DMS153 (cell line): ENCODE measurements at places on chromosomes 16 and 17.

DNA sequence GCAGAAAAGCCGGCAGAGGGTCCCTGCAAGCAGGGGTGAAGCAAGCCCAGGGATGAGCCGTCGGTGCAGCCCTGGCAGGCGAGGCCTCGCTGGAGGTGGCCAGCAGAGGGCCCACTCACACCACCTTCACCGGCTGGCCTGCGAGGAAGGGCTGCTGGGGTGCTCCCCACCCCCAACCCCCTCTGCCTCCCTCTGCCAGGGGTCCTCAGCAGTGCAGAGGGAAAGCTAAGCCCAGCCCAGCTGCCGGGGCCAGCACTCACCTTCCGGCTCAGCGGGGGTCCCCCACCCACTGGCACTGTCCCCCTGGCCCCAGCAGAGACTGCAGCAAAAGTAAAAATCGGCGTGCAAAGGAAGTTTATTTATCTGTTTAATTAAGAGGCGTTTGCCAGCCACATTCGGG is 113.4 kb downstream of the ENGASE start:
- no peak for DNase-seq

GRCh38 chr16:125011-125410 is 13.5 kb downstream of the NPRL3 start:
- DNase-seq, result no peak

DNA sequence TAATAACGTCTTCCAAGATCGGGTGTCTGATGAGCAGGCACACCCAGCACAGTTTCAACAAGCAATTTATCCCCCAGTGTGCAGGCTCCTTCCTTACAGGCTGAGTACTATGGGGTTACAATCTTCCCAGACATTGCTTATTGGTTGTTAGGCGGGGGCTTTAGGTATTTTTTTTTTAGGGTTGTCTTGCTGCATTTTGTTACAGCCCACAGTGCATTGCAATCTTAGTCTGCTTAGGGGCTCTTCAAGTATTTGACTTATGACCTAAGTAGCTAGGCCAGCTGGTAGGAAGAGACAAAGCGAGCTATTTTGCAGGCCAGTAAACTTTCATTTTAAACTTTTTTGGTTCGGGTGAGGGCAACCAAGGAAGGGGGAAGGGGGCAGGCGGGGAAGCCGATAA is 5.8 kb downstream of the PLD6 start:
- no peak for DNase-seq

- DNase-seq, result no peak
Observed at GRCh38 chr17:39808409-39808997, 55.6 kb downstream of the IKZF3 start.

- DNase-seq, result no peak
Observed at GRCh38 chr17:42233994-42234393, 39.7 kb upstream of the GHDC start.

DNA sequence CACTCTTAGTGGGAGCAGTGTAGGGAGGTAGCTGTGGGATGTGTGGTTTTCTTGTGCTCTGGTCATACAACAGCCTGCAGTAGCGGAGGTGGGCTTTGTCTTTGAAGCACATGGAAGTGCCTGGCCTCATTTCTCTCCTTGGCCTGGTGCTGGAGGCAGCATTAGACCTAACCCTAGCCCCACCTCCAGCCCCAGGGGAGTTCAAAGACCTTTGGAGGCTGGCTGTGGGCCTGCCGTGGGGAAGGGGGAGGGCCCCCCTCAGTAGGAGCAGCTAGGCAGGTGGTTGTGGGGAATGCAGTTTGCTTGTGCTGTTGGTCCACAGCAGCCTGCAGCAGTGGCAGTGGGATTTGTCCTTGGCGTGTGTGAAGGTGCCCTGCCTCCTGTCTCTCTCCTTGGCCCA is 91.7 kb downstream of the BCAS3 start:
- no peak for DNase-seq

- DNase-seq, result no peak
Observed at GRCh38 chr16:17219991-17220390, 250.8 kb downstream of the XYLT1 start.

DNA sequence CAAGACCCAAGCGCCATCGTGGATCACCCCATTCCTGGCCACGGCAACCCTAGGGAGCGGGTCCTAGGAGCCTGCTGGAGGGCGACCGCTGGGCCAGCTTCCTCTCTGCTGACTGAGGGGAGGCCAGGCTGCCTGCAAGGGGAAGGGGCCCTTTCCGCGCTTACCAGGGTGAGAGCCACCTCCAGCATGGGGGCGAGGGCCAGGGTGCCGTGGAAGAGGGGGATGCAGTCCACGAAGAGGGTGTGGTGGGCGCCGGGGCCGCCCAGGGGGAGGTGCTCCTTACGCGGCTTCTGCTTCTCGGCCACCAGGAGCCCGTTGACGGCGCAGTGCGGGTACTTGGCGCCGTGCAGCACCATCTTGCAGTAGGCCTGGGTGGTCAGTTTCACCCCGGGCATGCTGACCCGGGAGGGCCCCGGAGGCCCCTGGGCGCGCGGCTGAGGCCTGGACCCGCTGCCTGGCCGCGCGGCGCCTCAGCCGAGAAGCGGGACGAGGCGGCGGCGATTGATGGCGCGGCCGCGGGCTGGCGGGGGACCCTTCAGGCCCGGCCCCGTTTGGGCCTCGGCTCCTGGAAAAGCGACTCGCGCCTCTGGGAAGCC is 345 bp downstream of the EMC8 start:
- no peak for DNase-seq

- DNase-seq, result no peak
Observed at GRCh38 chr16:73428121-73428520, 380.2 kb upstream of the ZFHX3 start.

DNA sequence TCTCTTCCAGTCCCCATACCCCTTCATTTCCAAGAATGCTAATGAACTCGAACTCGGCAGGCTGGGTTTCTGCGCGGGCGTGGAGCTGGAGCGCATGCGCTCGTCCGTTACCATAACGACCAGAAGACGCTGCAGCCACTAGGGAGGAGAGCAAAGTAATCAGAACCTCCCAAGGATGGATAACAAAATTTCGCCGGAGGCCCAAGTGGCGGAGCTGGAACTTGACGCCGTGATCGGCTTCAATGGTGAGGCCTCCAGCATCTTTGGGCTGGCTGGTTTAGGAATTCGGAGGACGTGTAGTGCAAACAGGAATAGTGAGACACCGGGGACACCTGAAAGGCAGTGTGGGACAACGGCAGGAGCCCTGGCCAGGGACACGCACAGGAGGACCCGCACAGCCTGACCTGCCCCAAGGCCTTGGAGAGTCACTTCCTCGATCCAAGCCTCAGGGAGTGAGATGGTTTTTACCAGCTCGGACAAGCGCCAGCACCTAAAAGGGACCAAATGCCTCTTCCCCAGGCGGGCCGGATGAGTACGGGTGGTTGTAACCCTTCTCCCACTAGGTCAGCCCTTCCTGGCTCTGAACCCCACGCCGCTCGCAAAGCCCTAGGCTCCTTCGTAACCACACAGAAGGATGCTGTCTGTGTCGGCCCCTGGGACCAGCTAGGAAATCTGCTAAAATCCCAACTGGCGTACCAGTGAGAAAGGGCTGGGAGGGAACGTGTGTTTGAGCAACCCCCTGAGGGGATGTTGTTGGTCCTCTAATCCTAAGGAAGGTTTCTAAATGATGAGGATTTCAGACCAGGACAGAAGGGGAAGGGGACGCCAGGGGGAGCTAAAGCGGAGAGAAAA is at the start of gene CFAP52:
TSS of gene CFAP52 (plus strand) at position 122 of the 852 bp plus-strand sequence. CDS start at position 176, 54 bp downstream.
- no peak for DNase-seq

DNA sequence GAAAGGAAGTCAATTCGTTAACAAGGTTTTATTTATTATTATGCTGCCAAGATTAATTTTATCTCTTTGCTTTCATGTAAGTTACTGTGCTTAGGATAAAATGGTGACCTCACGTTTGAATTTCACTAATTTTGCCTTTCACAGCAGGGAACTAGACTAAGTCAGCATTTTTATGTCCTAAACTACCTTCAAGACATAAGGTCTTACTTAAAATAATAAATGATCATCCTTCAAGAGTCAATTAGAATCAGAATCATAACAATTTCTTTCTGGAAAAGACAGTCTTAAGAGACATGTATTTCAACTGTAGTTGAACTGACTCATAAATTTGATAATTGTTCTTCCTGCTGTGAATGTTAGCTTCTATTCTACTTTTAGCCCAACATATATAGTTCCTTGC is 893.8 kb downstream of the KCNJ2 start:
- no peak for DNase-seq

- no peak for DNase-seq
Observed at GRCh38 chr17:55769625-55770000, 18.8 kb downstream of the PCTP start.

DNA sequence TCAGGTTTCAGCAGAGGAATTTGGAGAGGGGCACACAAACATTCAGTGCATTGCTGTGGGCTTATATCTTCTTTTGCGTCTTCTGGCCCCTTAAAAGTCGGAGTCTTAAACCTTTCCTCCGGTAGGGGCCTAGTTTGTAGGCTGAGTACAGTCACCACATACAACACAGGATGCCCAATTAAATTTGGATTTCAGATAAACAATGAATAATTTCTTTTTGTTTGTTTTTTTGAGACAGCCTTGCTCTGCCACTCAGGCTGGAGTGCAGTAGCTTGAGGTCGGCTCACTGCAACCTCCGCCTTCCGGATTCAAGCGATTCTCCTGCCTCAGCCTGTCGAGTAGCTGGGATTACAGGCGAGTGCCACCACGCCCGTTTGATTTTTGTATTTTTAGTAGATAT is 26.7 kb upstream of the ADORA2B start:
- no peak for DNase-seq

GRCh38 chr16:80984124-80984892 is 22.4 kb downstream of the CMC2 start:
- DNase-seq, result no peak
